Activated CD8-positive, alpha-beta T cell treated with anti-CD3 and anti-CD28 coated beads, Interleukin-2, amount 10 ng/mL, durations not matched to agents 7 days and 5 days (primary cell): ENCODE measurements at places on chromosomes 5 and 9. TPM values are rescaled to one million over a fixed set of nuclear protein-coding genes. Genes with fewer than 3 reads are reported as not detected.

SPINK5 gene
- total RNA-seq: not detected

NR6A1 gene
- total RNA-seq: 0.18 TPM

NRG2 gene
- total RNA-seq: not detected

GRCh38 chr5:139897982-139898381 lies 102.4 kb downstream of the PSD2 start:
- DNase-seq: no peak
- H3K4me3 ChIP-seq: no peak overlapping the region
- peaks cover 28% of the 10 kb centered on the region for H3K27me3 ChIP-seq

DNA sequence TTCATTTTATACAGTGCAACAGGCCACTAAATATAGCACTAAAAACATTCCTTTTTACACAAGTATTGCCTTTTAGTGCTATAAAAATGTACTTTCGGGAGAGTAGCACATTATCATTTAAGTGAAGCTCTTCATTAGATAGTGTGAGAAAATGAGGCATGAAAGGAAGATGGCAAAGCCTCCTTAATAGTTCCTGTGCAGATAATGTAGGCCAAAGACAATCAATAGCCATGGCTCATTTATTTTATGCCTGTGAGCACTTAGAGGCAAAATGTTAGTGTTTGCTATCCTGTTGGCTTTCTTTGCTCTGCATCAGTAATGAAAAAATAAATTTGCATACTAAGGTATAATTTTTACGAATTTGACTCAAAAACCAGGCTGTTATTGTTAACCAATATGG lies 929.5 kb upstream of the C9orf72 start:
- H3K4me3 ChIP-seq: no peak overlapping the region
- H3K4me1 ChIP-seq: no peaks in the 10 kb centered on the region
- H3K27ac ChIP-seq: no peak overlapping the region
- no peak for DNase-seq
- no peaks in the 10 kb centered on the region for H3K27me3 ChIP-seq
